Right atrium auricular region (tissue), 2 donors: ENCODE measurements at places on chromosomes 6 and 20. TPM values are rescaled to one million over a fixed set of nuclear protein-coding genes. Genes with fewer than 3 reads are reported as not detected.

The EPB41L1 gene
- 18.1 TPM for total RNA-seq

- DNase-seq: no peak
These were observed 6.2 kb downstream of the KCNK5 start for GRCh38 chr6:39223061-39223460.

- no peak for DNase-seq
These were observed 74.6 kb upstream of the KCNG1 start for GRCh38 chr20:51097351-51098120.

DNA sequence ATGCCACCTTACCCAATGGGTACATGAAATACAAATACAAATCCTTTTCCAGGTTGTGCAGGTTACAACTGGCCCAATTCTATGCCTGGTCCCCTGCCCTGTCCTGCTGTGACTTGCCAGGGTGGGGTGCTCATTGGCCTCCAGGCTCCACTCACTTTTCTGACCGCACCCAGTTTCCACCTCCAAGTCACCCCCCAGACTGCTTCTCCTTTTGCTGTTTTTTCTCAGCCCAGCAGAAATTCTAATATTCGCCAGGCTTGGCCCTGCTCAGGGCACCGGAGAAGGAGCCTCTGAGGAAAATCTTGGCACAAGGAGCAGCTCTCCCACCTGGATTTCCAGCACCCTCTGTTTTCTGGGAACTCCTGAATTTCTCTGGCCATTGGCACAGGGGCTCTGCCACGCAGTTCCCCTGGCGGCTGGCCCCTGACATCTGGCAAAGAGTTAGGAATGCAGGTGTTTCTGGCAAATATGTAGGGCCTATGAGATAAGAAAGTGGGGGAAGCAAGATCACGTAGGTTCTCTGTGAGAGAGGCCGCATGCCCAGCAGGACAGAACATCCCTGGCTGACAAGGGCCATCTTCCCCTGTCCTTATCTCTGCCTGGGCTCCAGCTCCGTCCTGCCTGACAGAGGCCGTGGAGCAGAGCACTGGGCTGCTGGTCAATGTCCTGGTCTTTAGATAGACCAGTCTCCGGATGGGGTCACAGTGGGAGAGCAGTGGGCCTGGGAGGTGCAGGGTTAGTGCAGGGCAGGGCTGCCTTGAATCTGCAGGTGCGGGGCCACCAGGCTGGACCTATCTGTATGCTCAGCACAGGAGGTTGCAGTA lies 2.9 kb upstream of the RAET1E start:
- DNase-seq: peak; percentile 54

- peak; percentile 56 for DNase-seq
These were observed 224.8 kb downstream of the SYNDIG1 start for GRCh38 chr20:24694157-24694726.

The ASIP gene
- total RNA-seq: not detected

The CLDN20 gene
- not detected for total RNA-seq

DNA sequence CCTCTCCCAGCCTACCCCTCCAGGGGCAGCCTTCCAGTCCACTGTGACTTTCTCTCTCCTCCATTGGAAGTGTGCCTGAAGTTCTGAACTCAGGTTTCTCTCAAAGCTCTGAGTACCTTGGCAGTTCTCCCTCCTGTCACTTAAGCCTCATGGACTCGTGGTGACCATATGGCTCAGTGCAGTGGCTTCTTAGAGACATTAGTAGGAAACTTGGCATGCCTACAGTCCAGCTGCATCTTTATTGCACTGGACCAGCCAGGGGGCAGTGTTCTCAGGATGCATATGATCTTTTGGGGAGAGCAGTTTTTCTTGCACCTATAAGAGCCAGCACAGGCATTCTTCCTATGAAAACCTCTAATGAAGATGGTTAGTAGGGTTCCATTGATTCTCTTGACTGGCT lies 47.5 kb upstream of the KCNK16 start:
- DNase-seq: no peak

DNA sequence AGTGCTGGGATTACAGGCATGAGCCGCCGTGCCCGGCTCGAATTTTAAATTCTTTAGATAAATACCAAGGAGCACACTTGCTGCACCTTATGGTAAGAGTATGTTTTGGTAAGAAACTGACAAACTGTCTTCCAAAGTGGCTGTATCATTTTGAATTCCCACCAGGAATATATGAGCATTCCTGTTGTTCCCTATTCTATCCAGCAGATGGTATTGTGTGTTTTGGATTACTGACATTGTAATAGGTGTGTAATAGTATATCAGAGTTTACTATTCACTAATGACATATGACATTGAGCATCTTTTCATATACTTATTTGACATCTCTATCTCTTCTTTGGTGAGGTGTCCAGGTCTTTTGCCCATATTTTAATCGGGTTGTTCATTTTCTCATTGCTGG lies 40.5 kb downstream of the TGM6 start:
- DNase-seq: no peak

DNA sequence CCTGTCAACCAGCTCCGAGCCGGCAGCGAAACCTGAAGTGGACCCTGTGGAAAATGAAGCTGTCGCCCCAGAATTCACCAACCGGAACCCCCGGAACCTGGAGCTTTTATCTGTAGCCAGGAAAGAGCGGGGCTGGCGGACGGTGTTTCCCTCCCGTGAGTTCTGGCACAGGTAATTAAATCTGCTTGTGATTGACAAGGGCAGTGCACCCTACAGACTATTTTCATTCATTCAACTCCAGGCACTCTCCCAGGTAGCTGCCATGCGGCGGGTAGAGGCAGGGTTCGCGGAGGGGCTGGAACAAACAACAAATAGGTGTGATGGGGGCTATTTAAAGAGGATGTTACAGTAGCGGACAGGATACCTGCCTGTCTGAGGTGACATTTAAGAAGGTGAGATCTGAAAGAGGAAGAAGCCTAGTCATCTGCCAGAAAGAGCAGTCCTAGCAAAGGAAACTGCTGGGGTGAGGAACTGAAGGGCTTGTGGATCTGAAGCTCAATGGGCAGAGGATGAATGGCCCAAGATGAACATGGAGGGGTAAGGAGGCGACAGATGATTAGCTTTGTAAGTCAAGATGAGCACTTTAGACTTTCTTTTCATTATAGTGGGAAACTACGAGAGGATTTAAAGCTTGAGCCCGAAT lies 810 bp downstream of the MRPL18 start:
- no peak for DNase-seq

The PLG gene
- total RNA-seq: not detected
